ENCODE measurements at places on chromosomes 4 and X.

GRCh38 chrX:6053141-6053540, 175.5 kb downstream of the NLGN4X start:
- DNase-seq = no peak

DNA sequence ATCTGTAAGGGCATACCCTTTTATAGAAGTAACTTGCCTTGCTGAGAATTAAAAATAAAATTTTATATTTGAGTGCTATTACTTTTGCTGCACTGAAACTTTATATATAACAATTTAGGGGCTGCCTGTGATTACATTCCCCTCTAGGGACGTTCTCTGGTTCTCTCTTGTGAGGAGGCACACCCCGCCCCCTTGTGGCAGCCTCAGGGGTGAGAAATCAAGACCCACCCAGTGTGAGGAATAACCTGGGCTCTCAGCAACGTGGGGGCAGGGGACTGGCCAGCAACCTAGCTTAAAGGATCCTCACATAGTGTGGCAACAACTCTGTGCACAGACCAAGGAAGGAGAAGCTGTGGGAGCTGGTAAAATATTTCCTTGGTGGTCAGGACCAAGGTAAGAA, 43.7 kb downstream of the MAGEA9 start:
- peak; percentile 48 for DNase-seq

DNA sequence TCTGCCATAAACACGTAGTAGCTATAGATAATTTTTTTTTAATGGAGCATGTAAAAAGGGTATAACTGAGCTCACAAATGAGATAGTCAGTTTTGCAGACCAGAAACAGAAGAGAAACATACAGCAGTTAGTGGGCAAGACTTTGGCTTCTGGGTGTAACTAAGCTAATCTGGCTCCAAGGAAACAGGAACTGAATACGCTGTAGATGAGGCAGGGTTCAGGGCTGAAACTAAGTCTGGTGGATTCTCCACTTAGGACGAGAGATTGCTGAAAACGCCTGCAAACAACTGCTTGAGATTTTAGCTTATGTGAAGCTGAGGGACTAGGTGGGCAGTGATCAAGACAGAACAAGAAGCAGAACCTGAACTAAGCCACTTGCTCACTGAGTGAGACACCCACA, 91.7 kb downstream of the SMIM20 start:
- no peak for DNase-seq

DNA sequence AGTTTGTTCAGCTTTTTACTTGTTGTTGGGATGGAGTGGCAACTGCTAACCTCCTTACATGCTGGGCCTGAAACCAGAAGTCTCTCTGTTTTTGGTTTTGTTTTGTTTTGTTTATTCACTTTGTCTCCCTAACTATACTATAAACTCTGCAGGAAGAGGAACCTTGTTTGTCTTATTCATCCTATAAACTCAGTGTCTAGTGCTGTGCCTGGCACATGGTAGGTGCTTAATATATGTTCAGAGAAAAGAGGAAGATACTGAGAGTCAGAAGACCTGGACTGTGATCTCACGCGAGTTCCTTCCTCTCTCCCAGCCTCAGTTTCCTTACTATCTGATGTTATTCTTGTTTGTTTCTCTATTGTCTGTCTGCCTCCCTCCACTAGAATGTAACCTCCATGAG, 71.3 kb downstream of the PRPS1 start:
- no peak for DNase-seq

- no peak for DNase-seq
Measured at GRCh38 chrX:41912923-41913322, 10.4 kb downstream of the CASK start.

Data from activated CD4-positive, alpha-beta T cell treated with anti-CD3 and anti-CD28 coated beads for 4 hours (primary cell).